ENCODE measurements at places on chromosomes 12 and 14. TPM values are rescaled to one million over a fixed set of nuclear protein-coding genes. Genes with fewer than 3 reads are reported as not detected.

NEUROD4 gene
- not detected for total RNA-seq

POLR3B gene
- 10.4 TPM for total RNA-seq

SOAT2 gene
- total RNA-seq = 0.12 TPM

RTL1 gene
- not detected for total RNA-seq

RNF212B gene
- total RNA-seq = not detected

PRPH gene
- total RNA-seq = 21.9 TPM

NPC2 gene
- total RNA-seq = 93.6 TPM

TRPV4 gene
- 0.10 TPM for total RNA-seq

INHBC gene
- total RNA-seq = not detected

CHST11 gene
- total RNA-seq = 4.9 TPM

SLC25A21 gene
- 0.77 TPM for total RNA-seq

NKX2-1 gene
- total RNA-seq = 0.32 TPM

COQ6 gene
- 23.5 TPM for total RNA-seq

NUAK1 gene
- 3.7 TPM for total RNA-seq

FOXA1 gene
- total RNA-seq = 87.7 TPM

DPPA3 gene
- total RNA-seq = not detected

KRT73 gene
- total RNA-seq = not detected

A2ML1 gene
- not detected for total RNA-seq

HIP1R gene
- total RNA-seq = 74.2 TPM

SLC7A7 gene
- 7.0 TPM for total RNA-seq

GUCY2C gene
- 74.6 TPM for total RNA-seq

METTL25 gene
- total RNA-seq = 13.8 TPM
